Amniotic epithelial cell (primary cell): ENCODE measurements at places on chromosomes 3 and 15.

- DNase-seq, result no peak
These were observed 292.0 kb downstream of the RPLP1 start for GRCh38 chr15:69744391-69745162.

DNA sequence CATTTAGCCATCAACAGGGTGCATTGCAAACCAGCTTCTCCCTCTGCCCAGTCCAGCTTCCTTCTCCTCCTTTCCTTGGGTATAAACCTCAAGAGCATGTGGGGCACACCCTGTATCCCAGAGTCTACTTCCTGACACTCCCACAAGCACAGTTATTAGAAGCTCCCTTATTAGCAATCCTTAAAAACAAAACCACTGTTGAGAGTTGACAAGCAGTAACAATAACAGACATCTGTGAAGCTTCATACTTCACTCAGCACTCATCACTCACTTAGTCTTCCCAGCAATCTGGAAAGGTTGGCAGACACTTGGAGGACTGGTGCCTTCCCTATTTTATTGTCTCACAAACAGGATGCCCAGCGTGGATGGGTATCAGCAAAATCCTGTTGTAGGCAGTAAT is 155.5 kb upstream of the PROK2 start:
- no peak for DNase-seq

GRCh38 chr15:89912674-89913396 is at the start of gene ARPIN:
Gene ARPIN, minus strand, starts transcription at chr15:89912952. Its CDS starts 117 bp downstream, at chr15:89912835.
- peak; percentile 34 for DNase-seq

GRCh38 chr3:39075910-39076309 is 24.1 kb downstream of the WDR48 start:
- DNase-seq, result no peak

- no peak for DNase-seq
These were observed at the start of gene ALDH1A2 for GRCh38 chr15:58065445-58066041. Gene ALDH1A2, minus strand, starts transcription at chr15:58065711. Its CDS starts 61 bp downstream, at chr15:58065650.

GRCh38 chr3:128568602-128569490 is 75.8 kb upstream of the GATA2 start:
- DNase-seq, result no peak

DNA sequence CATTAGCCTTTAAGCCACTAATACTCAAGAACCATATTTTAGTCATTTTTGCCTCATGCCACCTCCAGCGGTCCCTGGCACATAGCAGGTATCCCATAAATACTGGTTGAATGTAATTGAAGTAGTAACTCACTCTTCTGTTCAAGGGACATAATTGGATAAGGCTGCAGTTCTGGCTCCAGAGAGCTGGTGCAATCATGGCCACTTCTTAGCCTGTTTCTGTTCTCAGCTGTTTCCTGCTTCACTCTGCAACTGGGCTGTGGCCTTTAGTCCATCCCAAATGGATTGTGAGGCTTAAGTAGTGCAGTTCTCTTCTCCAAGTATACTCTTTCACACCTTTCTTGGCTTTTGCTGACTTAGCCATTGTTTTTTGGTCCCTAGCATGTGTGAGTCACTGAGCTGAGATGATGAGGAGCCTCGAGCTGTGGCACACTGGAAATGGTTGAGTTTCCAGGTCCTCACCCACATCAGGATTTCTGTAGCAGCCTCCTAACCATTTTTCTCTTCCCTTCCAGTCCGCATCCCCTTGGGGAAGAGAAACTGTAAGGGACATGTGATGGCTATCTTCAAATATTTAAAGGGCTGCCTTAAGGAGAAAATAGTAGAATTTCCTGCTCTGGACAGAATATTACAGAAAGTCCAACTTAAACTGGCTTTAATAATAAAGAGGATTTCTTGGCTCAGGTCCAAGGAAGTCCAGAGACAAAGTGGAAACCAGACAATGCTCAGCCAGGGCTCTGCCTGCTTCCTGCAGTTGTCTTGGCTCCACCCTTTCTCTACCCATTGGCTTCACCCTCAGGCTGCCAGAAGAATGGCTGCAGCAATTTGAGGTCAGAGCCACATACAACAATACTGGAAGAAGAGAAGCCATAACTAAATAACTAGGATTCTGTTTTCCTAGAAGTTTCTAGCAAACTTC is 305.4 kb upstream of the ROPN1 start:
- DNase-seq, result no peak

GRCh38 chr3:196162679-196163078 is 48.5 kb downstream of the ZDHHC19 start:
- DNase-seq, result no peak

DNA sequence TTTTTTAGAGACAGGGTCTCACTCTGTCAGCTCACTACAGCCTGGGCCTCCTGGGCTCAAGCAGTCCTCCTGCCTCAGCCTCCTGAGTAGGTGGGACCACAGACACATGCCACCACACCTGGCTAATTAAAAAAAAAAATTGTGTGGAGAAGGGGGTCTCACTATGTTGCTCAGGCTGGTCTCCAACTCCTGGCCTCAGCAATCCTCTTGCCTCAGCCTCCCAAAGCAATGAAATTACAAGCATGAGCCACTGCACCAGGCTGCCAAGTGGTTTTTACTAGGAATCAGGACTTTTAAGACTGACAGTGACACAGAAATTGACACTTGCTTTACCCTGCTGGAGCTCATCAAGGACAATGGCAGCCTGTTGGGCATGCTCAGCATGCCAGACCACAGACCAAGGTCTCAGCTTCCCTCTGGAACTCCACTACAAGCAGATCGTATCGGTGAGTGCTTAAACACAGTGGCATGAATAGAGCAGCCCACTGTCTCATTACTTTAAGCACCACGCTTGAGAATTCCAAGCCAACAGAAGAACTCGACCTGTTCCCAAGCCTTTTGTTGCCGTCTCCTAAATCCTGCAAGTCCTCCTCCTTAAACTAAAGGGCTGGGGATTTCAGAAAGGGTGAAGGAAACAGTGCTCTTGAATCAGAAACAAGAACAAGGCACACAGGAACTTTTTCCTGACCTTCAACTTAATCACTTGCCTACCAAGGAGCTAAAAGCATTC is 41.4 kb downstream of the EOMES start:
- DNase-seq, result peak; percentile 42

DNA sequence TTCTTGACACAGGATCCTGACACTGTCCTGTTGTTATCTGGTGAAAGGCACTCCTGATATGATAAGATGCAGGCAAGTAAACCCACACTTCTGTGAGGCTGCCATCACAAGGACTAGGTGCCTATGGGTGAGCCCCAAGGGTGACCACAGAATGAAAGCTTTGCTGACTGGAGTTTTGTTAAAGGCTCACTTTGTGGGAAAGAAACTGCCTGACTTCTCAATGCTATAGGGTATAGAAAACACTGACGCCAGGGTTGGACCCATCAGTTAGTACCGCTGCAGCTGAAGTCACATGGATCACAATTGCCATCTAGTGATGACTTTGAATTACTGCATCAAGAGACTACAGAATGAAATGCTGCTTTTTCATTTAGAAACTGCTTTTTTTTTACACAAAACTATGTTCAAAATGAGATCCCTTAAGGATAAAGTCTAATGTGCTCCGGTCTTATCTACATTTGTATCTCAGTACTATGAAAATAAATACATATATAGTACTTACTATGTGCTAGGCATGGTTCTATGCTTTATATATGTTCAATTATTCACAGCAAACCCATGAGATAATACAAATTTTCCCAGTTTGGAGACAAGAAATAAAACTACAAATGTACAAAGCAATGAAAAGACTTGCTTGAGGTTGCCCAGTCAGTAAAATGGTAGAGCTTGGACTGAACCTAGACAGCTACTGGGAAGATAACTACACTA is 64.2 kb upstream of the CMSS1 start:
- DNase-seq, result peak; percentile 81

GRCh38 chr3:82274897-82275296 is 513.5 kb upstream of the GBE1 start:
- no peak for DNase-seq

- no peak for DNase-seq
These were observed 50.8 kb downstream of the UNC13C start for GRCh38 chr15:54029081-54029480.

- no peak for DNase-seq
These were observed 31.0 kb downstream of the IQSEC1 start for GRCh38 chr3:13042127-13042701.

DNA sequence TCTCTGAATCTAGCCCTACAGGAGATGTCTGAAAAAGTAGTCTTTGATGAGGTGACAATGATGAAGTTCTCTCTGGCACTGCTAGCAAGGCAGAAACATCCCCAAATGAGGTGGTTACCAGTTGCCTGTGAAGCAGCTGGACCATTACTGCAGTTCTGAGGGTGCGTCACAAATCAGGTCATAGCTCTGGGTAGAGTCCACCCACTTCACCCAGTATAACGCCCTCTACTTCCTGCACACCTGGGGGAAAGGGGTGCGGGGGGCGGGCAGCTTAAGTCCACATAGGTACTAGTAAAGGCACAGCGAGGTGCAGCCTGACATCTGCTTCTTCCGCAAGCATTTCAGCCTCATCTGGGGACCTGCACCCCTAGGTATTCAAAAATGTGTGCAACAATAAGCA is 13.4 kb upstream of the SATB1 start:
- DNase-seq, result no peak

DNA sequence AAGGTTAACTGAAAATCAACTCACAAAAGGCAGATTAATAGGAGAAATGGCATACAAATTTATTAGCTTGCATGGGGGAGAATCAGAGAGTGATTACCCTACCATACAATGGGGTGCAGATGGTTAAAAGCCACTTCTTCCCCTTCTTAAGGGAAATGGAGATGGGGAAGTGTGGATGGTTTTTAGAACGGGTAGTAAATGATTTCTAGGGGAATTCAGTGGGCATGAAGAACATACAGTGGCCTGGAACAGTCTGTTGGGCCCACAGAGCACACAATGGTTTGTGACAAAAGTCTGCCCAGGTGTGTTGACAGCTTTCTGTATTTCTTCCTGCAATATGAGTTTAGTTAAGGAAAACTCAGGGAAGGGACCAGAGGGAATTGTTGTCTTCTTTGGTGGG is 61.0 kb downstream of the C3orf80 start:
- DNase-seq, result no peak

DNA sequence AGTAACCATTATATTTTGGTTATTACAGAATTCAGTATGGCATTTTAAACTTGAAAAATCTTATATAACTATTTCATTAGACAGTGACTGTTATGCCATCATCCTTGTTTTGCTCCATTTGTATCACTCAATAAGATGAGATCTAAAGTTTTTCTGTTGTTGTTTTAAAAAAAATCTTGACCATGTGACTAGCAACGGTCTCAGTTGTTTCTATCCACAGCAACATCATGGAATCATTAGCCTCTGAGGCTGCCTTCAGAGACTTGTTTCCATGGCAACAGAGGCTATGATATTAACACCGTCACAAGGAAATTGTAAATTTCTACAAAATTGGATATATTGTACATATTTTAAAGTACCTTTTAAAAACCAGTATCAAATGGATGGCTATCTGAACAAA is 129.8 kb downstream of the DLG1 start:
- DNase-seq, result peak; percentile 33

GRCh38 chr3:105688821-105689220 is 180.0 kb downstream of the CBLB start:
- peak; percentile 26 for DNase-seq
